HT-29 (cell line): ENCODE measurements at places on chromosomes 3 and 15.

GRCh38 chr15:38440353-38441129, 13.4 kb upstream of the FAM98B start:
- peak; percentile 83 for DNase-seq

DNA sequence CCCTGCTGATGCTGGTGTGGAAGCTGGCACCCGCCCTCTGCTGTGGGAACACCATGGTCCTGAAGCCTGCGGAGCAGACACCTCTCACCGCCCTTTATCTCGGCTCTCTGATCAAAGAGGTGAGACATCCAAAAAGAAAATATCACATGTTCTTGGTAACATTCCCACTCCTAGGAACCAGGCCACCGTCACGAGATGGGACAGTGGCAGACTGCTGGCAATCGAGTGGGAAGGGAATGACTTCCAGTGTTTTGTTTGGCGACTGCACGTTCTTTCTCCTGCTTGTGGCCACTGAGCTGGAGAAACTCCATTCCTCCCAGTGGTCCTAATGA, 14.3 kb downstream of the ALDH1A3 start:
- no peak for DNase-seq

DNA sequence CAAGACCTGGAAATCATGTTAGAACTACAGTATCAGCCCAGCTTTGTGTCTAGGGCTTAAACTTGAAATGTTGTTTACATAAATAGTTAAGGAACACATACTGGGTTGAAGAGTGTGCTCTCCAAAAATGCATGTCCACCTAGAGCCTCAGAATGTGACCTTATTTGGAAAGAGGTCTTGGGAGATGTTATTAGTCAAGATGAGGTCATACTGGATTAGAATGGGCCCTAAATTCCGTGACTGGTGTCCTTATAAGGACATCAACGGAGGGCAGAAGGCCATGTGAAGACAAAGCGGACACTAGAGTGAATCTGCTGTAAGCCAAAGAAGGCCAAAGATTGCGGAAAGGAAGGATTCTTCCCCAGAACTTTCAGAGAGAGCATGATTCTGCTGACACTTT, 759.2 kb upstream of the CFAP20DC start:
- no peak for DNase-seq

DNA sequence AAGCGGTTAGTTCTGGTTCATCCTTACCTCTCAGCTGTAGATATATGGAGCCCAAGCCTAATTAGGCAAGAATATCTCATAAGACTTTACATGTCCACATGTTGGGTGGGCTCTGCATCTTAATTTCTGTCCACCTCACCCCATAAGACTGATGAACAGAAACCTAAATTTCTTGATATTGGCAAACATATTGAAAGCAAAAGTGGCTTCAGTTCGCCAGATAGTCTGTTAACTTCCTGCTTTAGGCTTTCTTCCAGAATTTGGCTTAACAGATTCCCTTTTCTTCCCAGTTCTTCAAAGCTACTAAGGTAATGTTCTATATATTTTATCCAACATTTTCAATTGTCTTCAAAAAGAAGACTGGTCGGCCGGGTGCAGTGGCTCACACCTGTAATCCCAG, 19.7 kb downstream of the GABPB1 start:
- no peak for DNase-seq

DNA sequence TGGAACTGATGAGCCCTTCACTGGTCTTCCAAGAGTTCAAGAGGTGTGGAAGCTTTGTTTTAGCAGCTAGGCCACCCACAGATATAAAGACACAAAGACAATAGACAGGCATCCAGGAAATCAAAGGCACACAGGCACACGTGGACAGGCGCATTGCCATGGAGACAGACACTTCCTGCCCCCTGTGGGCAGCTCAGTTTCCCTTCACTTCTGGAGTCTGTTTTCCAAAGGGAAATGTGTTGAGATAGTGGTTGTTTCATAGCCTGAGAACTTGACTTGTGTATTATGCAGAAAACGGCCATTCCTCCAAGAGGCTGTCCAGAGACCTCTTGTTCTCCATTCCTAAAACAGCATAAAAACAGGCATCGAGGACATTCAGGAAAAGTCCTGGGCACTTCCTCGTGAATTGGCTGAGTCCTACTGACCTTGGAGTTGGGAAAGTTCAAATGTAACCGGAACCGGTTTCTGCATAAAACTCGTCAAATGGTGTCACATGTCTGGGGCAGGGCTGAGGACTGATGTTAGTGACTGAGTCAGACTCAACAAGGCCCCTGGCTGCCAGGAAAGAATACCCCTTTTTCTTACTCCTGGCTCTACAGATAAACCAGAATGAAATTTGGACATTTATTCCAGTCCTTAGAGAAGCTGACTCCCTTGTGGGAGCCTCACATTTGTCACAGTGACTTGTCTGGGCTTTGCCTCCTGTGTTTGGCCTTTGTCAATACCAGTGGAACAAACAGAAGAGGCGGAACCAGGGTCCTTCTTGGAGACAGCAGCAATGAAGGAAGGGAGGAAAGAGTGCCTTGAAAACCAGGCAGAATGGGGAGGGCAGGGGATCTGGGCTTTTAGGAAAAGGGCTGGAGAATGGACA, 1.3 kb downstream of the ALPK3 start:
- peak; percentile 85 for DNase-seq
